Activated naive CD4-positive, alpha-beta T cell treated with anti-CD3 and anti-CD28 coated beads for 36 hours (primary cell): ENCODE measurements at places on chromosomes 13 and 19. TPM values are rescaled to one million over a fixed set of nuclear protein-coding genes. Genes with fewer than 3 reads are reported as not detected.

DNA sequence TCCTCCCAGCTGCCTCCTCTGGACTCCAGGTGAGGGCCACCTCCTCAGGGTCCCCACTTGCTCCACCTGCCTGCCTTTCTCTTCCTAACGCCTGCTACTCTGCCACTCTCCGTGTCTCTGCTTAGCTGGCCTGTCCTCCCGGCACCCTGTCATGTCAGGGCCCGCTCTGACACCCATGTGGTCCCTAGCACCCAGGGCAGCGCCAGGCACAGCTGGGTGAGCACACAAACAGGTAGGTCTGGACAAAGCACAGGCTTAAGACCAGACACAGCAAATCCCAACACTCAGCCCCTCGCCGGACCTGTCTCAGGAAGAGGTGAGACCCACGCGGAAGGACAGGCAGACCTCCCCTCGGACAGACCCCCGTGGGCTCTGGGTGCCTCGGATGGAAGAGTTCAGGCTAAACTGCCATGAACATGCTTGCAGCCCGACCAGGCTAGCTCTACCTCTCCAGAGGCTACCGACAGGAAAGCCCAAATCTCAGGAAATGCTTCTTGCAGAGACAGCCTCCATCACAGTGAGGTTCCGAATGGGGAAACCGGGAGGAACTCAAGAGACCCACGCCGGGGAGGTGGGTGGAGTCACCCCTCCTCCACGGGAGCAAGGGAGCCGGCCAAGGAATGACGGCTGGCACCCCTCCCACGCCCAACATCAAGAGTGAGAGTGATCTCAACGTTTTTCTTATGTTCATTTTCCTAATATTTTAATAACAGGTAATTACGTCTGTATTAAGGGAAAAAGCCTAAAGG, 12.5 kb downstream of the ZNF787 start:
- DNase-seq, result no peak

DNA sequence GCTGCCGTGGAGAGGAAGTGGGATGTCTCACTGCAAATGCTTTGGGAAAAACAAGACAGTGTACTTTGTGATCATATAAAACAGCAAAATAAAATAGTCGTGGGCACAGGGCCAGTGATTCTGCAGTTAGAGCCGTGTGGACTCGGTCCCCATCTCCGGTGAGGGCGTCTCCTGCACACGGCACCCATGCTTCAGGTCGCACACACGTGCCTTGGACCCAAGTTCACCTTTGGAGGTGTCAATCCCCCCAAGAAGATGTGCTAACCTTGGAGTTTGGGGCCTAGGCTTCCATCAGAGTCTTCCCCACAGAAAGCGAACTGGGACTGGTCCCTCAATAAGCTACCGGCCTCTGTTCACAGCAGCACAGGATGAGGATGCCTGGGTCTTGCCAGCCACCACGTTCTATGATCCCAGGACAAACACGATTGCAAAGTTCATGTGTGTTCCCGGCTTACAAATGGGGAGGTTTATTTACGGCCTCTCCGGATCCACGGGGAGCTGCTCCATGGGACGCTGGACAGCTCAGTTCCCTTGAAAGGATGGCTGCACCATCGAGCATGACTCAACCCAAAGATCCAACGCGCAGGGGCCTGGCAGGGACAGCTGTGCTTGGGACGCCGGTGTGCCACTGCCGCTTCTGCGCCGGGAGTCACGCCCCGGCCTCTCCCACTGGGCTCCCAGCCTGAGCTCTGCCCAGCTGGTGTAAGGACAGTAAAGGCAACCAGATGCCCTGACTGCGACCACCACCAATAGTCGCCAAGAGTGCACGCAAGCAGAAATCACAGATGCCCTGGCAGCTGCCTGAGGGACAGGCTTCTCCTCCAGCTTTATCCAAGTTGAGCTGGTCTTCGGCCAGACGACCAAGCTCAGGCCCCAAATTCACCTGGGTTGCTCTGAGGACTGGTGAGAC, 8.6 kb downstream of the GAS6 start:
- DNase-seq, result no peak

- no peak for DNase-seq
Measured at GRCh38 chr13:46361276-46361934, 25.6 kb downstream of the RUBCNL start.

- DNase-seq, result no peak
Measured at GRCh38 chr13:33251131-33251661, 34.4 kb downstream of the STARD13 start.

GRCh38 chr19:30733826-30734550, 361.8 kb downstream of the ZNF536 start:
- DNase-seq, result no peak

DNA sequence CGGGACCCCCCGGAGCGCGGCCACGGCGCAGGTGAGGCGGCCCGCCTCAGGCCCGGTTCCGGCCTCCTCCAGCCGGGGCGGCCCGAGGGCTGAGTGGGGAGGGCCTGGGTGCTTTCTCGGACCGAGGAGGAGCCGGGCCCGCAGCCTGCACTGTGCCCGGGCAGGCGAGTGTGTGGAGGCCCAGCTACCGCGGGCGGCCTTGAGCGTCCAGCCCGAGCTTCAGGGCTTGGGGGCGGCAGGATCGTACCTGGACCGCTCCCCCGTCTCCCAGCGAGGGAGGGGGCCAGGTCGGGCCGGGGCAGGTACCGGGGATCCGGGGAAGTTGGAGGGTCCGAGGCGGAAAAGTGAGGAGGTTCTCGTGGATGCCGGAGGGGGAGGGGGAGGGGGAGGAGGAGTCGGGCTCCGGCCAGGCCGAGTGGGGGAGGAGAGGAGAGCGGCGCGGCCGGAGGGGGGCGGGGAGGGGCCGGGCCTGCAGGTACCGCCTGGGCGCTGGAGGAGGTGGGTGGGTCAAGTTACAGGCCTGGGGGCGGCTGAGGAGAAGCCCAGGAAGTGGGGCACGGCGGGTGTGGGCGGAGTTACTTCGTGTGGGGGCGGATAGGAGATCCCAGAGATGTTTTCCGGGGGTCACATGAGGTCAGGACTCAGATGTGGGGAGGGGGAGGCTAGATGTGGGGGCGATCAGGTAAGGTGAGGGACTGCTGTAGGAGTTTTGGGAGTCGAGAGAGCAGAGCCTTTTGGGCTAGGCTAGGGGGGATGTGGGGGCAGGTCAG, 545 bp downstream of the NACC1 start:
- peak; percentile 55 for DNase-seq

DNA sequence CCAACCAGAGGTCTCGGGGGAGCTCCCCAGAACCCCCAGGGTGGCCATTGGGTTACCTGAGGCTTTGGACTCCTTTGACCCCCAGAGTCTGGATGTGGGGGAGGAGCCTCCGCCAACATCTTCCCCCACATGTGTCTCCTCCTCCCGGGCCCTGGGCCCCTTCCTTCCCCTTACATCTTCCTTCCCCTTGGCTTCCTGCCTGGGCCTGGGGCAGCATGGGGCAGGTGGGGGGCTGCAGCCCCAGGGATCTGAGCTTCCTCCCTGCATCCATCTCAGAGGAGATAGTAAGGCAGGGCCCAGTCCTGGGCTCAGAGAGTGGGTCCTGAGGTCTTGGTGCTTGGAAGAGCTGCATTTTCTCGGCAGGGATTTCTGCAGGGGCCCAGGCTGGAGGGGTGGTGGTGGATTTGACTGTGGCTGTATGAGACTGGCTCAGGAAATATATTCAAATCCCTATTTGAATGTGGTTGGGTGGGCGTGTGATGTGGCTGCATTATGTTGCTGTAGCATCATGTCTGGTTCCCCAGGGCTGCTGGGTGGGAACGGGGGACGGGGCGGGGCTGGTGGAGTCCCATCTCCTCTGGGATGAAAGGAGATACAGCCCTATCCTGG, 919 bp downstream of the VAV1 start:
- DNase-seq, result peak; percentile 76

DNA sequence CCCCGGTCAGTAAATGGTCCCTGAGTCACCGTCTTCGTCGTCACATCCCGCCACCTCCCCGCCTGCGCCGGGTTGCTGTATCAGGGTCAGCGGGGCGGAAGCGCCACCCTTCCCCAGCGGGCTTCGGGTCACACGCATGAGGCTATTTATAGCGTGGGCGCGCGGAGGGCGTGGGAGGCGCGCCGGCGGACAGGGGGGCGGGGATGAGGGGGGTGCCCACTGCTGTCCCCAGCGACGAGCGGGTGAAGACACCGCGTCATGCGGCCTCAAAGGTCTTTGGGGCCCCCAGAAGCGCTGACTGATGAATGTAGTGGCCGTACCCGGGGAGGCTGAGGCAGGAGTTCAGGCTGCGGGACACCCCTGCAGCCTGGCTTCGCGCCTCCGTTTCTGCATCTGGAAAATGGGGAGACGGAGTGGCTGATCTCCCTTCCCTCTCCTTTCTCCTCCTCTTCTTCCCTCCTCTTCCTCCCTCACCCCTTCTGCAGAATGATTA, 7.9 kb downstream of the UNC13A start:
- peak; percentile 66 for DNase-seq

DNA sequence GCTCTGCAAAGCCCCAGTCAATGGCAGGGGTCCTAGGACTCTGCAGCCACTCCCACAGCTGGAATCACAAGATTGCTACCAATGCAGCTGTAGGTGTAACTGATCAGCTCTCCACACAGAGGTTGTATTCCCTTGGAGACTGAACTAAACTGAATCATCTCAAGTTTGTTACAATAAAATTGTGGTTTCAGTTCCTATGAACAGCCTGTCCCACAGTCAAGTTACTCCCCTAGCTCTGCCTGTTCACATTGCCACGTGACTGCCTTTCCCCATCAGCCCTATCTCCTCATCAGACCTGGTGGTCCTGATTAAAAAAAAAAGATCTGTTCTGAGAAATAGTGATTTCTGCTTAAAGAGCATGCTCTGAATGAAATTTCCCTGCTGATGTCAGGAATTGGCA, 287.9 kb upstream of the NBEA start:
- no peak for DNase-seq

GRCh38 chr13:104389691-104390090, 1323.5 kb upstream of the SLC10A2 start:
- DNase-seq, result no peak

- no peak for DNase-seq
Measured at GRCh38 chr13:27200413-27201070, 28.9 kb upstream of the USP12 start.

- no peak for DNase-seq
Measured at GRCh38 chr13:69585656-69586055, 522.0 kb upstream of the ATXN8OS start.

DNA sequence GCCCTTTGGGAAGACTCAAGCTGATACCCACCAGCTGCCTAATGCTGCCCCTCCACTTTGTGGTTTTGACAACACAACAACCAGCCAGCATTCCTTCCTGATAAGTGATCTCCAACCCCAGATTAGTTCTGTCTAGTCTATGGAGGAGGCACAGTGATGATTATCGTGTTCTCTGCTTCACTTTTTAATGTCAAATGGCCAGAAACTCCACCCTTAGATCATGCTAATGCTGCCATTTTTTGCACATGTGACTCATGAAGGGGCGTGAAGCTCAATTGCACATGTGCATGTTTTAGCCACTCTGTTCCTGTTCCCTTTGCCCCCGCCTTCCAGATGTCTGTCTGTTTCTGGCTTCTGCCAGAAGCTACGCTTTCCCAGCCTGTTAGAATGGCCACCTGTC, 199.8 kb downstream of the COG6 start:
- no peak for DNase-seq

DNA sequence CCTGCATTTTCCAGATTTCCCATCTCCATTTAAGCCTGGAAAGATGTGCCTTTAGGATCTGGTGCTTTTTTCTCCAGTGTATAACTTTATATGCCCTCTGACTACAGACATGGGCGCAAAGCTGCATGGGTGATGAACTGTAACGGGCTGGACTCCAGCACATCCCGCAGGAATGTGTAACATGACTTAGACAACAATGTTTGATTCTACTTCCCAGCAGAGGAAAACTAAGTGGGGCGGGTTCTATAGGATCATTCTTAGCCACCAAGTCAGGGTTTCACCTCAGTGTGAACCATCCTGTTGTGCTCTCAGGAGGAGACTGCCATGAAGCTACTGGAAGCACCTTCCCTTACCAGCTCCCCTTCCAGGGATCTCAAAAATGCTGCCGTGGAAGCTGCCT, 93.2 kb upstream of the SERP2 start:
- no peak for DNase-seq

GRCh38 chr13:28470296-28470695, 24.6 kb downstream of the FLT1 start:
- no peak for DNase-seq

GRCh38 chr13:113407531-113408393, 43.8 kb upstream of the GRTP1 start:
- no peak for DNase-seq

GRCh38 chr13:80265348-80265747, 75.6 kb downstream of the SPRY2 start:
- DNase-seq, result no peak

- DNase-seq, result no peak
Measured at GRCh38 chr19:15178629-15179308, 22.0 kb downstream of the NOTCH3 start.

DNA sequence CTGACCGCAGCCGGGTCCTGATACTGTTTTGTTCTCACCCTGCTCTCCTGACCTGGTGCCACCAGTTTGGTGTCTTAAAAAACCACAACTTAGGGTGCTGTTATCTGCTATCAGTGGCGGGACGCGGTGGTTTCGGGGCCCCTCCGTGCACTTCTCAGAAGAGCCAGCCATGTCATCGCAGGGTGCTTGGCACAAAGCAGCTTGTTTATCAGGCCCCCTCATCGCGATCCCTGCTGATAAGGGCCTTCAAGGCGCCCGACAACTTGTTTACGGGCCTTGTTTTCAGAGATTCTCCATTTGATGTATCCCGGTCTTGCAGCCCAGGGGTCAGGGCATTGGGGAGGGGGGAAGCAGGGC, 58.1 kb upstream of the KLF2 start:
- no peak for DNase-seq

DNA sequence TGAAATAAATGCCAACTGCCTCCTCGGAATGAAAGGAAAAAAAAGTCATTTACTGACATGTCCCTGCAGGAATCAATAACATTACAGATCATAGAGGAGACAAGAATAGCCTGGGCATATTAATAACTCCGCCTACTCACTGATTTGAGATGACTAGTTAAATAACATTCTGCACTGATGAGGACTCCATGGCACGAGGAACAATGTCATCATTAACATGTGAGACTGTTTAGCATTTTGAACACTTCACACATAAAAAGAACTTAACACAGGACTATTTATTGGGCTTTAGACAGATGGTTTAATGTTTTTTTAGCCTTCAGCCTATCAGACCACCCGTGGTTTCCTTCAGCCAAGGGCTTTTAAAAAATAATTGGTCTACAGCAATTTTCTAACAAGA, 170.1 kb downstream of the OLFM4 start:
- DNase-seq, result no peak

GRCh38 chr19:55336101-55336500, 3.6 kb upstream of the KMT5C start:
- DNase-seq, result no peak

Gene SERPINE3
- total RNA-seq, result not detected

Gene ZNF599
- 3.3 TPM for total RNA-seq

Gene BORA
- 17.3 TPM for total RNA-seq

Gene SCGB2B2
- total RNA-seq, result 0.49 TPM

Gene PLPPR3
- total RNA-seq, result not detected

Gene SIGLEC5
- total RNA-seq, result not detected

Gene PTGIR
- total RNA-seq, result 17.2 TPM

Gene GJB2
- total RNA-seq, result 0.89 TPM

Gene STARD13
- 0.30 TPM for total RNA-seq

Gene ZNF560
- total RNA-seq, result 0.12 TPM

Gene CNFN
- not detected for total RNA-seq

Gene PIK3R2
- total RNA-seq, result 16.1 TPM

Gene PPM1N
- 2.5 TPM for total RNA-seq
